ENCODE measurements at places on chromosomes 16 and 17.
A peak's percentile ranks its signal among the peaks of the same experiment; 100 is the strongest.

DNA sequence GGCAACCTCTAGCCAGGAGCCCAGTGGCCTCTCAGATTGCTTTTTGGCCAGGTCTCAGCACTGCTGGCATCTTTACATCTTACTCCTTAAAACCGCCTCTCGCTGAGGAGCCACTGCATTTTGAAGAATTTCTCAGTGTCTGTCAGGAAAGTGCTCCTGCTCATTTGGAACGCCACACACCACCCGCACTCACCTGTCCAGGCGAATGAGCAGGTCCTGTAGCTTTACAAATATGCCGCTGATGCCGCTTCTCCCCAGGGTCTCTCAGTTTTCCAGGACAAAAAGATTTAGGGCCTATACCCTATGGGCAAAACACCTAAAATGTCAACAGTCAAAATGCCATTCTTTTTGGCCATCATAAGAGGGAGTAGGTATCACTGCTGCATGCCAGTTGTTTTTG lies 22.1 kb downstream of the CYB561 start:
- no peak for DNase-seq

DNA sequence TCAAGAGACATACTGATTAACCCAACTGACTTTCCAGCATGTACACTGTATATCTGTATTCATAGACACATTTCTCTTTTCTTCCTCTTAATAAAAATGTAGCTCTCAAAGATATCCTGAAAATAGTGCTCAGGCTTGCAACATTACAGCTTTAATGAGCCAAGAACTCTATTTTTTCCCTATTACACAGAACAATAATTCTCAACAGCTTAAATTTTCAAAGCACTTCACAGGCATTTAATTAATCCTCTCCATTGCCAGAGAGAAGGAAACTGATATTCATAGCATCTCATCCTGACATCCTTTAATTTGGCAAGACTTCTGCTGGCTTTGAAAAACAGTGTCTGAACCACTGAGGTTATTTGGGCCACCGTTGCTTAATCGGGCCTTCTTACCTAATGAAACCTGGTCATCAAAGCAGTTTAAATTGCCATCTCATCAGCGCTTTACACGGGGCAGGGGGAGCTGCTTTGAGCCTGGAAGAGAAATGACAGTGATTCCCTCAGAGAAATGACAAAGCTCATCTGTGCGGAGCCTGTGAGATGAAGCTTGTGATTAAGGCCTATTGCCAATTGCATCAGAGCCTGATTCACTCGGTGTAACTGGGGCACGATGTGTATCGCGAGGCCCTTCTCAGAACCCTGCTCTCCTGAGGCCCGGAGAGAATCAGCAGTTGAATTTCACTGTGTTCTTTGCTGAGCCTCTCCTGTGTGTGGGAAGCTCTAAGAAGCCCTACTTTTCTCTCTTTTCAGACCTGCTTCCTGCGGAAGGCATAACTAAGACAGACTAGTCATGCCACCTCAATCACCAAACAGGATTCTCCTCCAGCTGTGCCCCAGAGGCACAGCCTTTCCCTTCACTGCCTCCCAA lies 8.5 kb upstream of the SIAH1 start:
- DNase-seq, result peak; percentile 50

DNA sequence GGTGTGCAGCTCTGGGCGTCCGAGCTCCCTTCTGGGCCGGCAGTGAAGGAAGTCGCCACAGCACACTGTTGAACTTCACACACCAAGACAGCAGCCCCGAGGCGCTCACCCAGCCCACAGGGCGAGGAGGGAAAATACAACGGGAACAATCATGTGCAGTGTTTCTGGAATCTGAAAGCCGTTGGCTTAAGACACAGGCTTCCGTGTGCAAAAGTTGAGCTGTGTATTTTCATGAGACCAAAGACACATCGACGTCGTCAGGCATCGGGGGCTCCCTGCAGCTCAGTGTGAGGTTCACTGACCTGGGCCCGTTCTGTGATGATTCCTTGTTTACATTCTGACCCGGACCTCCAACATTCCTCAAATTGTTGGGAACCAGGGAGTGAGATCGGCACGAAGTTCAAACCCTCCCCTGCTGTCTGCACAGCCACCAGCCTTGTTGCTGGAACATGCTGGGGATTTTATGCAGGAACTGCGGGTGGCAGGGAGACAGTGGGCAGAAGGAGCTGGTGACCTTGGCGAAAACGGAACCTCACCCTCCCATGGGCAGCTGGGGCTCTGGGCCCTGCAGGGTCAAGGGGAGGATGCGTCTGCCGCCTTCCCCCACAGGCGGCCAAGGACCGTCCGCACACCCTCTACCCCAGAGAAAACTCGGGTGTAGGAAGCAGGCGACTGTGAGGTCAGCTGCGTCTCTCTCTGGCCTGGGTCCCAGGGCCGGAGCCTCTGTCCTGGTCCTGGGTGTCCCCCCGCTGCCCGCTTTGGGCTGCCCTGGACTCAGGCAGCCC lies 72.2 kb downstream of the METRNL start:
- DNase-seq, result no peak

DNA sequence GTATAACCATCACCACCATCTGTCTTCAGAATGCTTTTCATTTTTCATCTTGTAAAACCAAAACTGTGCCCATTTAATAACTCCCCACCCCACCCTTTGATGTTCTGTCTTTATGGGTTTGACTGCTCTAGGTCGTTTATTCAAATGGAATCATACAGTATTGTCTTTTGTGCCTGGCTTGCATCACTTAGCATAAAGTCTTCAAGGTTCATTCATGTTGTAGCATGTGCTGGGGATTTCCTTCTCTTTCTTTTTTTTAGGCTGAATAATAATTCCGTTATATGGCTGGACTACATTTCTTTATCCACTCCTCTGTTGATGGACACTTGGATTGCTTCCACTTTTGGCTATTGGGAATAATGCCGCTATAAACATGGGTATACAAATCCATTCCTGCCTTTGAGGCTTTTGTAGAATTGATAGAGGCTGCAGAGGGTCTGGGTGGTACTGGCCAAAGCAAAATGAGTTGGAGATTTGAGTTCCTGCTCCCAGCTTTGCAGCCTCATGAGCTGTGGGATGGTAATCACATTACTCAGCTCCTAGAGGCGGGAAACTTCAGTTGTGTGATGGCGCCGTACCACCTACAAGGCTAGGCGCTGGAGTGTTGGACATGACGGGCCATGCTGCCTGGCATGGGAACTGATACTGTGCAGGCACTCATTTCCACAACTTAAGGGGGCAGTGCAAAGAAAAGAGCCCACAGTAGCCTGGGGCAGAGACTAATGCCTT lies 64.8 kb downstream of the CLEC16A start:
- no peak for DNase-seq

GRCh38 chr16:12276576-12276975 lies 300.0 kb downstream of the SNX29 start:
- DNase-seq, result no peak

DNA sequence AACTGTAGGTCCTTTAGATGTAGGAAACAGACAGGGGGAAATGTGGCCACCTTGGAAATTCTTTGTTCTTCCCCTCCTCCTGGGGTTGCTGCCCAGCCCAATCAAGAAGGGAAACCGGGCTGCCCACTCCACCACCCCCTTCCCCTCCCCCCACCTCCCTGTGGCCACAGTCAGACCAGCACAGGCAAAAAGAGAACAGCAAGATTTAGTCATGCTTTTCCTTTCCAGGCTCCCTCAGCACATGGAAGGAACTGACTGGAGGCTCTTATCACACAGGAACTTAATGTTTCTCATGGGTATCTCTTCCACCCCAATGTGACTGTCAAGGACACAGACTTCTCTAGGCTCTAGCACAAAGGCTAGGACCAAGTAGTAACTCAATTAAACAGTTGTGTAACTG lies 3.0 kb upstream of the CCL1 start:
- DNase-seq, result peak; percentile 83

DNA sequence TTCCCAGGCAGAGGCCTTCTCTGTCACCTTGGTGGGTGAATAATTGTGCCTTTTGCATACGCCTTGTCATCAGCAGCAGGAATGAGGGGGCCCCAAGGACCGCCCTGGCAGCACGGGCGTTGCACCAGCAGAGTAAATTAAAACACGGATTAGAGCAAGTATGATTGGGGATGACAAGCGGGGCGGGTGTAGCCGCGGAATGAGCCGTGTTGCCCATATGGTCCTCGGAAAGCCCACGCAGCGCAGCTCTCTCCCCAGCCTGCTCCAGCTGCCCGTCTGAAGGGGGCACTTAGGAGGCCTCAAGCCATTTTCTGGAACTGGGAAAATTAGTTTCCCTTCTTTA lies 299.4 kb upstream of the IRX3 start:
- no peak for DNase-seq

- no peak for DNase-seq
Measured at GRCh38 chr17:60661489-60661888, 16.2 kb upstream of the BCAS3 start.

- no peak for DNase-seq
Measured at GRCh38 chr16:88816736-88817535, 5.2 kb upstream of the APRT start.

- DNase-seq, result no peak
Measured at GRCh38 chr17:30414486-30414885, 35.8 kb downstream of the CPD start.

GRCh38 chr16:10957771-10958482 lies 13.6 kb downstream of the CLEC16A start:
- DNase-seq, result peak; percentile 75

DNA sequence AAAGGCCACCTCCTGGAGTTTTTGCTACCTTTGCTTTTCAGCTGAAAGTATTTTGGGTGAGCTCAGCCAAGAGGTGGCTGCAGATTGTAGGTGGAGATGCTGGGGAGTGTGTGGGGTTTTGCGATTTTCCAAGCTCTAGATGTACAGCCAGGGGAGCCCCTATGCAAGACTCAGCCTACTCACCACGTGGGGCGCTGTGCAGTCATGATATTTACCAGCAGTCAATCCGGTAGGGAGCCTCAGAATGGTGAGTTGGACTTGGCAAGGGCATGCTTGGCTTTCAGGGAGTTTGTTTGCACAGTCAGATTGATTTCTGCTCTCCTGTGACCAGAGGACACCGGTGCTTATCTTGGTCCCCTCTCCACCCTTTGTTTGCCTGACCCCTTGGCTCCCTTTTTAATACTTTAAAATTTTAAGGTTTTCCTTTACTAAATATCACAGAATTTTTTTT lies 175.3 kb downstream of the UTP18 start:
- peak; percentile 72 for DNase-seq

DNA sequence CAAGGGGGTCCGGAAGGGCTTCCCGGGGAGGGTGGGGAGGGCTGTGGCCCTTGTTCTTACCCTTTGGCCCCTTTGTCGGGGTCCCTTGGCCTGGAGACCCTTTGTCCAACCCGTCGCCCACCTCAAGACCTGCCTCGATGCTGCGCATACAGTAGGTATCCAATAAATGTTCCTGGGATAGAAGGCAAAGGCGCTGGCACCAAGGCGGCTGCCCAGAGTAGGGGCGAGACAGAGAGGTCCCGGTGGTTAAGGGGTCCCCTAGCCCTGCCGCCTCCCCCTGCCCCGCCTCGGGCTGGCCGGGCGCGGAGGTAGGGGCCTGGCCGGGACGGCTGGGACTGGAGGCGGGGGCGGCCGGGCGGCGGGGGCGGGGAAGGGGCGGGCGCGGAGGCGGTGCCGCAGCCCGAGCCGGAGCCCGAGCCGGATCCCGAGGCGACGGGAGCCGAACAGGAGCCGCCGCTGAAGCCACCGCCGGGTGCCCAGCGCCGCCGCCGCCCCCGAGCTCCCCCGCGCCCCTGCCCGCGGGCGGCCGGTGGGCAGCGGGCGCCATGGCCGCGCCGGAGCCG lies at the start of gene NHERF2:
Gene NHERF2, plus strand, starts transcription at position 442 of the 563 bp plus-strand sequence. Its CDS starts 104 bp downstream, at position 546.
- DNase-seq, result peak; percentile 54

DNA sequence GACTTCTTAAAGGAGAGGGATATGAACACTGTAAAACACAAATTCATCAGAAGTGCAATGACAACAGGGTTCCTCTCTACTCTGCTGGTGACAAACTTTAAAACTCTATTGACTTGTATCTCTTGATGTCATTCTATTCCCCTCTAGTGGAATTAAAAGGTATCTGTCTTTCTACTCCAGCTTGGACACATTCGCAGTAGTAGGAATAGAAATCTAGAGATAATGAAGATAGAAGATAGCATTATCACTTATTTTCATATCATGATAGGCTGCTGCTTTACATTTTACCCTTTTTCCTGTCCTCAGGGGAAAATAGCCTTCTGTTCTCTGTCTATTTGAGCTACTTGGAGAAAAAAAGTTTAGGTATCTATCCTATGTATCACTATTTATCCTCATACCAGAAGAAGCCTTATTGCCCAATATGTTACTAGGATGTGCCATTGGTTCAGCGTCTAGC lies 209.6 kb upstream of the CACNG5 start:
- peak; percentile 48 for DNase-seq

- no peak for DNase-seq
Measured at GRCh38 chr17:7146115-7146514, 31.5 kb upstream of the ASGR2 start.

- DNase-seq, result no peak
Measured at GRCh38 chr16:65254144-65254543, 132.3 kb upstream of the CDH11 start.

DNA sequence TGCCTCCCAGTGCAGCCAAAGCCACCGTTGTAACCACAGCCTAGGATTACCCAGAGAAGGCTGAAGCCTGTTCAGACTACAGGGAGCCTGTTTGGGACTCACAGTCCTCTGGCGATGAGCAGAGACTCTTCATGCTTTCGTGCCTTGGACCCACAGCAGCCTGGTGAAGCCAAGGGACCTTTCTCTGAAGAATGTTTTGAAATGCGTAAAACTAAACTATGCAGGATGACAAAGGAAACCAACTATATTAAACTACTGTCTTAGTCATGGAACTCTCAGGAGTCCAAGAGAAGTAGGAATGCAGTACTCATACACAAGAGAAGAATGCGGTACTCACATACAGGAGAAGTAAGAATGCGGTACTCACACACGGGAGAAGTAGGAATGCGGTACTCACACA lies 20.9 kb downstream of the ABR start:
- no peak for DNase-seq

- peak; percentile 79 for DNase-seq
Measured at GRCh38 chr17:57902800-57903759, 52.1 kb downstream of the CUEDC1 start.

DNA sequence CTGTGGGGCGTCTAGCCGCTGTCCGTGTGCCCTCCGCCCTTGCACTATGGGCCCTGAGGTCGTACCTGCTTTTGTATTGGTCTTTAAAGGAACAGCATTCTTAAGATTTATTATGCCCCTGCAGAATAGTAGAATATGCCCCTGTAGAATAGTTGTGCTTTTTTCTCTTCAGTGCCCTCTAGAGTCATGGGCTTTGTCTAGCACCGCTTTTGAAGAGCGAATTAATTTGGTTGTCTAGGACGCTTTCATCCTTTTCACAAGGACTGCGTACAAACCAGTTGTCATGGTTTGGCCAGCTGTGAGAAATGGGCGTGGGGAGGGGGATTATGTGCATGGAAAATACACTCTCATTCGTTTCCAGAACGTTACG lies 621 bp downstream of the CEP95 start:
- peak; percentile 90 for DNase-seq

DNA sequence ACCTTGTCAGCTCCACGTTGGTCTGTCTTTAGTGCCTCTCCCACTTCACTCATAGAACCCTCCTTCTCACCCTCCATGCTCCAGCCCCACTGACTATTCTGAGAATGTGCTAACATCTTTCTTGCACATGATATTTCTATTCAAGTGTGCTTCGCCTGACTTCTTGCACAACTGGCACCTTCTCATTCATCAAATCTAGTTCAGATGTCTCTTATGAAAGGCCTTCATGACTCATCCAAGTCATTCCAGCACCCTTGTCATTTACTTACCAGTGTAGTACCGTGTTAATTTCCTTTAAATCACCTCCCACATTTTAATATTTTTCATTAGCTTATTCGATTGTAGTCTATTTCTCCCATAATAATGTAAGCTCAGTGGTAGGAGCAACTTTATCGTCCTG lies 197.8 kb upstream of the PIRT start:
- DNase-seq, result no peak
